ENCODE measurements at places on chromosomes 12 and 14.

DNA sequence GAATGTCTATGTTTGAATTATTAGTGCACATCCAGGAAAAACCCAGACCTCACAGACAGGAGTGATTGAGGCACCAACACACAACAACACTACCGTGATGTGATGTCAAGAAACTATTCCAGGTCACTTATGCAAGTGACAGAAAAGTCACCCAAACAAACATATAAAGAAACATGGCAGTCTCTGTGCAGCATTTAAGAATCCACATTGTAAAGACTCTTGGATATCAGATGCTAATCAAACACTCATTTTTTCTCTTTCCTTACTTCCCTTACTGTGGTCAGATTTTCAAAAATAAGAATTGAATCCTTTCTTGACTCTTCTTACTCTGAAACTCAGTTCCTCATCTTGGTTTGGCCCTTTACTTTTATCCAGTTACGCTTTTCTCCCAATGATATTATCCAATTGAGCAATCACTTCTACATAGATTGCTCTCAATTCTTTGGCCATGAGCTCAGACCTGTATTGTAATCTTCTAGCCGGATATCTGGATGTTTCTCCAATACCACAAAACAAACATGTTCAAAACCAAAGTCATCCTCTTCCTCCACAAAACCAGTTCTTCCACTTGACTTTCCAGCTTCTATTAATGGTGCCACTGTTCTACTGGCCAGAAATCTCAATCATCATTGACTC is 115.4 kb downstream of the DUSP6 start:
- no peak for DNase-seq

DNA sequence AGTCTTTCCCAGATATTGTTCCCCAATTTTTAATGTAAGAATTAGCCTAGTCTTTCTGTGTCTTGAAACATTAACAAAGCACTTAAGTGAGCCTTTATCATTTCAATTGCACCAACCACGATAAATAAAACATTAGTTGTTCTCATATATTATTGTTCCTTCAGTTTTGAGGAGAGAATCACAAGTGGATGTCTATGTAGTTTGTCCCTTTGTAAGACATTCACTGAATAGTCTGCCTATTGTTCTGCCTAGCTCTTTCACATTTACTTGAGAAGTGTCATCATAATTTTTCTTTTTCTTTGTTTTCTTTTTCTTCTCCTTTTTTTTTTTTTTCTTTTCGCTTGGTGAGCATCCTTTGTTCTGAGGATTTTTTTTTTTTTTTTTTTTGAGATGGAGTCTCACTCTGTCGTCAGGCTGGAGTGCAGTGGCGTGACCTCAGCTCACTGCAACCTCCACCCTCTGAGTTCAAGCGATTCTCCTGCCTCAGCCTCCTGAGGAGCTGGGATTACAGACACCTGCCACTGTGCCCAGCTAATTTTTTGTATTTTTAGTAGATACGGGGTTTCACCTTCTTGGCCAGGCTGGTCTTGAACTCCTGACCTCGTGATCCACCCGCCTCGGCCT is 129.7 kb downstream of the SYT1 start:
- DNase-seq: no peak

DNA sequence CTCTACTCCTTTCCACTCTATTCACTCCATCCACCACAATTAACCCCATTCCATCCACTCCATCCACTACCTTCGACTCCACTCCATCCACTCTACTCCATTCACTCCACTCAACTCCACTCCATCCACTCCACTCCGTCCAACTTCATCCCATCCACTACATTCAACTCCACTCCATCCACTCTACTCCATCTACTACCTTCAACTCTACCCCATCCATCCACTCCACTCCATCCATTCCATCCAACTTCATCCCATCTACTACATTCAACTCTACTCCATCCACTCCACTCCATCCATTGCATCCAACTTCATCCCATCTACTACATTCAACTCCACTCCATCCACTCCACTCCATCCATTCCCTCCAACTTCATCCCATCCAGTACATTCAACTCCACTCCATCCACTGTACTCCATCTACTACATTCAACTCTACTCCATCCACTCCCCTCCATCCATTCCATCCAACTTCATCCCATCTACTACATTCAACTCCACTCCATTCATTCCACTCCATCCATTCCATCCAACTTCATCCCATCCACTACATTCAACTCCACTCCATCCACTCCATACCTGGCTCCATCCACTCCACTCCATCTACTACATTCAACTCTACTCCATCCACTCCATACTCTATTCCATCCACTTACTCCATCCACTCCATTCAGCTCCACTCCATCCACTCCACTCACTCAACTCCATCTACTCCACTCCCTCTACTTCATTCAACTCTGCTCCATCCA is 16.4 kb downstream of the HNF1A start:
- no peak for DNase-seq

- DNase-seq: no peak
Measured at GRCh38 chr12:24244801-24245200, 295.3 kb upstream of the SOX5 start.

DNA sequence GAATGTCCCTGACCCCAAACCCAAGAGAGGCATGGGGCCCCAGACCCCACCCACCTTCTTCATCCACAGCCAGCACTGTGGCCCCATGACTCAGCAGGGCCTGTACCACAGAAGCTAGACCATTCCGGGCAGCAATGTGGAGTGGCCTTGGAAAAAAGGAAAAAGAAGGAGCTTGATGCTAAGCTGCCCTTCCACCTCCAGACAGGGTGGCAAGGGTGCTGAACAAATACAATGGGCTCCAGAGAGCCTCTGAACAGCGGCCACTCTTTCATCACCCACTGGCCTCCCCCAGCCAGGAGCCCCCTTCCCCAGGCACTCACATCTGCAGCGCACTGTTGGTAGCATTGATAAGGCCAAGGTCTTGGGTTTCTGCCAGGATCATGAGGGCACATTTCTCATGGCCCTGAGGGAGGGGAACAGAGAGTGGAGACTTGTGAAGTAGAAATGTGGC is 13.9 kb downstream of the SLC39A5 start:
- peak; percentile 80 for DNase-seq

DNA sequence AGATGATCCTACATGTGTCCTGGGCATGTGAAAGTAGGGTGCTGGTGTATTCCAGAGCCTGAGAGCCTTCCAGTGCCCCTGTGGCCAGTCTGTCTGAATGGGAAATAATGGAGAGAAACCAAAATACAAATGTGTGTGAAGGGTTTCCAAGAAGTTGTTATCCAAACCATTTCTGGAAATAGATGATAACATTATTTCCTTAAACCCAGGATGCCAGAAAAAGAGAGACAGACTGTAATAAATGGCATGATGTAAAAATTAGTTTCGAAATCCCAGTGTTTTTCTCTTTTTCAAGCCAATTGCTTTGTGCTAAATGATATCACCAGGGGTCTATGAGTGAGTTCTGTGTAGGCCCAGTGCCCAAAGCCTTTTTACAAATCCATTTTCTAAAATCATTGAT is 175.3 kb downstream of the PHLDA1 start:
- DNase-seq: no peak

- DNase-seq: no peak
Measured at GRCh38 chr12:76588881-76589565, 29.5 kb upstream of the OSBPL8 start.

DNA sequence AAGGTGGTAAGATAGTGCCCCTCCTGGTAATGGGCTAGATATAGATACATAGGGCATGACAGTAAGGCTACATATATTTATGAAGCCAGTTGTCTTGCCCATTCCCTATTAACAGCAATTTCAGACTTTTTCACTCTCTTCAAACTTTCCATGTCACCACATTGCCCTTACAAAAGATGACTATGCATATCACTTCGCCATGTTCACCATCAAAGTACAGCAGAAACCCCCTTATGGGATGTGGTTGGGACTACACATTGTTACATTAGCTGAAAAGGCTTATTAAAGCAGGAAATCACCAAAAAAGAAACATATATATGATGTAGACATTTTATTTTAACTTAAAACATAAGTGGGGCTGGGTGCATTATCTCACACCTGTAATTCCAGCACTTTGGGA is 9.8 kb upstream of the SMCO2 start:
- DNase-seq: no peak

- no peak for DNase-seq
Measured at GRCh38 chr12:69666798-69667197, 32.3 kb downstream of the BEST3 start.

Data from pancreas (tissue), 10 donors.